Hepatocyte (in vitro differentiated cells): ENCODE measurements at places on chromosomes 12 and 14.

GRCh38 chr12:108826101-108826806, 31.1 kb downstream of the SSH1 start:
- peak; percentile 54 for DNase-seq

DNA sequence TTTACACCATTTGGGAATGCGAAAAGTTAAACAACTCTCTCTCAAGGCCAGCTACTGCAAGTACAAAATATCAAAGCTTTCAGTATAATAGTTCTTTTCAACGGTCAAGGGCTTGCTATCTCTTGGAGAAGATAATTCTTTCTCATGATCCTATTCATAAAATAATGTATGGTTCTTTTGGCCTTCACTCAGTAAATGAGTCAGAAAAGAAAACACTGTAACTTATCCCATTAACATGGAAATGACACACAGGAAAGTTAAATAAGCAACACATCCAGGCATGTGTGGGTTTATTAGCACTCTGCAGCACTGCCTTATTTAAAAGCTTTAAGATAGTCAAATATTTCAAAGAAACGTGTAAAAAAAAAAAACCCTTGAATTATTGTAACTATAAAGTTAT, 36.9 kb downstream of the ZFC3H1 start:
- no peak for DNase-seq

GRCh38 chr12:5295996-5296395, 135.9 kb upstream of the NTF3 start:
- no peak for DNase-seq

DNA sequence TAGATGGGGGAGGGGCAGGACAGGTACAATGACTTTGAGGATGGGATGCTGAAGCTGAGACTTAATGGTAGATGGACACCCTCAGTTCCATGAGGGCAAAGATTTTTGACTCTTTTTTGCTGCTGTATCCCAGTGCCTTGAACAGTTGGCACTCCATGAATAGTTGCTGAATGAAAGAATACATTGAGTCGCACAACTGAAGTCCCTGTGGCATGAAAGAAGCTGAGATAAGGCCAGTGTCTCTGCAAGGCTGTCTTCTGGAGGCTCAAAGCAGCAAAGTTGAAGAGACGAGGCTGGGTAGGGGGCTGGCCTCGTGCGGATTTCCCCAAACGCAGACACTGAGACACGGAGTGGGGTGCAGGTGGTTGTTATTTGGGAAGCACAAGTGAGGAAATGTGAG, 179.3 kb downstream of the ADCK1 start:
- no peak for DNase-seq

DNA sequence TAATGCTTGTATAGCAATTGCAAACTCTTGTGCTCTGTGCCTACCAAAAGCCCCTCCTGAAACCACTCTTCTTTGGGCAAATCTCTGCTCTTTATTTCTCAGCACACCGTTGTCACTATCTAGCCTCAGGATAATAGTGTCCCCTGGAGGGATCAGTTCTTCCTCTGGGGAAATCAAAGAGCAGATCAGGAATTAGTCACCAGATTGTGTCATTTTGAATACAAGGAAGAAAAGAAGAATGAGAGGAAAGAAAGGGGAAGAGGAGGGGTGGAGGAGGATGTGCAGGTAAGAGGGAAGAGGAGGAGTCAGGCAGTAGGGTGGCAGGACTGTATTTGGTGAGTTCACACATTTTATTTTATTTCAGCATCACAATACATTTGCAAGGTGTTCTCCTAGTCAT, 256.4 kb downstream of the GRIN2B start:
- DNase-seq, result no peak

GRCh38 chr14:81350344-81351130, 49.6 kb downstream of the STON2 start:
- no peak for DNase-seq

DNA sequence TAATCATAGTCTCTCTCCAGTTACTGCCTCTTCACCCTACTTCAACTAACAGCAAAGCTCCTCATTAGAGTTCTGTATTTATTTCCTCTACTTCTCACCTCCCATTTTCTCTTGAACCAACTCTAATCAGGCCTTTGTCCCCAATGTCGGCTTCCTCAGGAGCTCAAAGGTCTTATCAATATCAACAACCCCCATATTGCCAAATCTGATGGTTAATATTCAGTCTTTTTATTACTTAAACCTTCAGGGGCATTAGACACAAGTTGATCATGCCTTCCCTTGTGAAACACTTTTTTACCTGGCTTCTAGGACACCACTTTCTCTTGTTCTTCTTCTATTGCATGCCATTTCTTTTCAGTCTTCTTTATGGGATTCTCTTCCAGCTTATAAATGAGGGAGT, 509.0 kb downstream of the NELL2 start:
- DNase-seq, result no peak

GRCh38 chr12:78004249-78005093, 173.8 kb downstream of the NAV3 start:
- no peak for DNase-seq

GRCh38 chr12:34334953-34335743, 312.9 kb downstream of the ALG10 start:
- DNase-seq, result no peak

DNA sequence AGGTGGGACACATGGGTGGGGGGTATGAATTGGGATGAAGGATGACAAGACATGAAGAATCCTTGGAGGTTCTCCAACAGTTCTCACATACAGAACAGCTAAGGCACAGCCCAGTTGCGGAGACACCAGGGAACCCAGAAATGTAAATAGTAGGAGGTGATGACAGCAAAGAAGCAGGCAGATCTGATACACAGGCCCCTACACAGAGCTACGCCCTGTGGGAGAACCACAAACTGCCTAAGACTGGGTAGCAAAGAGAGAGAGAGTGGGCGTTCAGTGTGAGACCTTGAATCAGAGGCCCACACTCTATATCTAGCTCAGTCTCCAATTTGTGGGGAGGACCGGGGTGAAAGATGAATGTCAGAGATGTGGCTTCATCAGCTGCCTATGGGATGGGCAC, 9.5 kb upstream of the NUMB start:
- no peak for DNase-seq

DNA sequence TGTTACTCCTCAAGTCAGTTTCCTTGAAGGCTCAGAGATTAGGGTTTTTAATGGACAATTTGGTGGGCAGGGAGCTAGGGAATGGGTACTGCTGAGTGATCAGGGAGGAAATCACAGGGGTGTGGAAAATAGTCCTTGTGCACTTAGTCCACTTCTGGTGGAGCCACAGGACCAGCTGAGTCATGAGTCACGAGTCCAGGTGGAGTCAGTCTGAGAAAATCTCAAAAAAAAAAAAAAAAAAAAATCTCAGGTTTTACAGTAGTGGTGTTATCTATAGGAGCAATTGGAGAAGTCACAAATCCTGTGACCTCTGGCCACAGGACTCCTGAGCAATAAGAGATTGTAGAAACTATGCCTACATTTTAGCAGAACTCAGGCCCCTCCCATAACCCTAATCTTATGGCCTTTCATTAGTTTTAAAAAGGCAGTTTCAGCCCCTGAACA, 28.2 kb upstream of the AMN1 start:
- peak; percentile 70 for DNase-seq

GRCh38 chr12:96311191-96311590, 89.0 kb downstream of the CDK17 start:
- no peak for DNase-seq

- DNase-seq, result no peak
These were observed 29.1 kb downstream of the CHST11 start for GRCh38 chr12:104485651-104486362.

- DNase-seq, result no peak
These were observed 158.6 kb upstream of the ALG10B start for GRCh38 chr12:38157933-38158401.

GRCh38 chr12:44716711-44717110, 159.4 kb downstream of the NELL2 start:
- no peak for DNase-seq

DNA sequence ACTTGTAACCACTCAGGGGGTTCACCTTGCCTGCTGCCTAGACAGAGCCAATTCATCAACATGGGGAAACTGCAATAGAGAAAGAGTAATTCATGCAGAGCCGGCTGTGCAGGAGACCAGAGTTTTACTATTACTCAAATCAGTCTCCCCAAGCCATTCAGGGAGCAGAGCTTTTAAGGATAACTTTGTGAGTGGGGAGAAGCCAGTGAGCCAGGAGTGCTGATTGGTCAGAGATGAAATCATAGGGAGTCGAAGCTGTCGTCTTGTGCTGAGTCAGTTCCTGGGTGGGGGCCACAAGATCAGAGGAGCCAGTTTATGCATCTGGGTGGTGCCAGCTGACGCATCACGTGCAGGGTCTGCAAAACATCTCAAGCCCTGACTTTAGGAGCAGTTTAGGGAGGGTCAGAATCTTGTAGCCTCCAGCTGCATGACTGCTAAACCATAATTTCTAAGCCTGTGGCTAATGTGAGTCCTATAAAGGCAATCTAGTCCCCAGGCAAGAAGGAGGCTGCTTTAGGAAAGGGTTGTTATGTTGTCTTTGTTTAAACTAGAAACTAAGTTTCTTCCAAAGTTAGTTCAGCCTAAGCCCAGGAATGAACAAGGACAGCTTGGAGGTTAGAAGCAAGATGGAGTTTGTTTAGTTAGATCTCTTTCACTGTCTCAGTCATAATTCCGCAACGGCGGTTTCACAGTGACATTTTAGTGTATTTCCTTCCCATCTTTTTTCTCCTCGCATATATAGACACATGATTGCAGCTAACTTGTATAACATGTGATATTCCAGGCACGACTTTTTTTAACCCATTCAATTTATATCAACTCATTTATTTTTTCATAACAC, 68.9 kb upstream of the NCOR2 start:
- DNase-seq, result peak; percentile 73

- DNase-seq, result peak; percentile 84
These were observed 29.3 kb downstream of the CD9 start for GRCh38 chr12:6229224-6230218.

DNA sequence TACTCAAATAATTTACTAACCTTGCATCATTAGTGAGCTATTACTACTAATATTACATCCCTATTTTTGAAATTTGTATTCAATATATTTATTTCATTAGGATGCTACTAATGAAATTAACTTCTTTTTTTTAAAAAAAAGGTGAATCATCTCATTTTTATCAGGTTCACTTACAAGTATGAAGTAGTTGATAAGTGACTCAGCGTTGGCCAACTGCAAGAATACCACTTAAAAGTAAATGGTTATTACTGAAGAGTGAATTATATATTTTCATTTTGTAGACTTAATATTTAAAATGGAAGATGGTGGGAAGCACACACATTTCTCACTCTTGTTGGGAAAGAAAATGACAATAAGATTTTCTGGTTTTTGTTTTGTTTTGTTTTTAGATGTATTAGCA, 19.6 kb downstream of the OR4N2 start:
- DNase-seq, result no peak

DNA sequence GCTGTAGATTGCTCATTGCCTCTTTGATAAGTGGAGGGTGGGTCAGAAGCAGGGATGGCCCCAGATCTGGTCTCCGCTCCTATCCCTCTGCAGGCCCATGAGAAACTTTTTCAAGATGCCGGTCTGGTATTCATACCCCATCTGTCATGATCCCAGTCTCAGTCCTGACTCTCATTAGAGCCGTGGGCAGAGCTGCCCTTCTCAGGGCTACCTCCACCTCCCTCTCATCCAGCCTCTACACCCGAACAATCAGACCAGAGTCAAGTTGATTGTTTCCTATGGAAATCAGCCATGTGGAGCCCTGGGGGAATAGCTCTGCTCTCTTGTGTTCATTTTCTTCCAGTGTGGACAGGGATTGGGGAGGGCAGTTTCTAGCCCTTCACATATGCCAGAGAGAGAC, 45.8 kb downstream of the NEUROD4 start:
- no peak for DNase-seq

DNA sequence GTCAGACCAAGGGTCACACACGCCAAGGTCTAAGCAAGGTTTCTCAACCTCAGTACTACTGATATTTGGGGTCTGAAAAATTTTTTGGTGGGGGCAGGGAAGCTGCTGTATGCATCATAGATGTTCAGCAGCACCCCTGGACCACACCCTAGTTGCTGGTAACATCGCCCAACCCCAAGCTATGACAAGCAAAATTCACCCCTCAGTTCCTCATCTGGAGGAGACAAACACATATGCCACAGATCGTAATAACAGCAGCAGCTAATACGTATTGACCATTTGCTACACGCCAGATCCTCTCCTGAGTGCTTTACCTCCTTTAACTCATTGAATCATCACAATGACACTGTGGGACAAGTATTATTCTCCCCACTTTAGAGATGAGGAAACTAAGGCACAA, 46.4 kb downstream of the ACTN1 start:
- DNase-seq, result no peak

DNA sequence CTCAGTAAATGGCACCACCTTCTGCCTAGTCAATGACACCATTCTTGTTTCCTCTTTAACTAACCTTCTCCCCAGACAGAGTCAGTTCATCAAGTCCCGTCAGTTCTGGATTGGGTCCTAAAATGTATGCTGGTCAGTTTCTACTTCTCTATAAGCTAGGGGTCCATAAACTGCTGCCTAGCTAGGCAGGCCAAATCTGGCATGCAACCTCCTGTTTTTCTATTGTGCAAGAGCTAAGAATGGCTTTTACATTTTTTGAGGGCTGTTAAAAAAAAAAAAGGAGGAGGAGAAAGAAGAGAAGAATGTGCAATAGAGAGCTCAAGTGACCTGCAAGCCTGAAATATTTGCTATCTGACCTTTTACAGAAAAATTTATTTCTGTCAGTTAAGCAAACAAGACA, 6.4 kb upstream of the TMED10 start:
- peak; percentile 22 for DNase-seq

- DNase-seq, result peak; percentile 46
These were observed 515.4 kb downstream of the FUT8 start for GRCh38 chr14:65927931-65928356.

DNA sequence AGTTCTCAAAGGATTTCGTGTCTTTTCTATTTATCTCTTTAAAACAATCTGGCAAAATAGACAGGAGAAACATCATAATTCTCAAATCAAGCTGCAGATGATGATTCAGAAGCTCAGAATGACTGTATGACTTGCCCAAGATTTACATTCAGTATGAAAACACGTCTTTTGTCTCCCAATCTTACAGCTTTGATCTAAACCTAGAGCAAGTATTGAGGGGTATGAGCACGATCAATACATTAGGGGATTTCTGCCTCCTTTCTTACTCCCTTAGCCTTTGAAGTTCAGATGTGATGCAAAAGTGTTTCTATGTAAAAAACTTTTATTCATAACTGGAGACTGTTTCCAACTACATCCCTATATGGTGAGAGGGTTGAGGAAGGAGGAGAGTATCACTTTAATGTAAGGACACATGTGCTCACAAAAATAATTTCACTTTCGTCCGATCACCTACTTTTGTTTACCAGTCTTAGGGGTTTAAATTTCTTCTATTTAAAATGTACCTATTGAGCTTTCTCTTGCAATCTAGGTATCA, 454.8 kb downstream of the TMTC2 start:
- DNase-seq, result no peak

- DNase-seq, result no peak
These were observed 88.9 kb downstream of the LIN7A start for GRCh38 chr12:80848858-80849257.
